Mucosa of gallbladder (tissue), 1 donor: ENCODE measurements at places on chromosomes 4 and X.

DNA sequence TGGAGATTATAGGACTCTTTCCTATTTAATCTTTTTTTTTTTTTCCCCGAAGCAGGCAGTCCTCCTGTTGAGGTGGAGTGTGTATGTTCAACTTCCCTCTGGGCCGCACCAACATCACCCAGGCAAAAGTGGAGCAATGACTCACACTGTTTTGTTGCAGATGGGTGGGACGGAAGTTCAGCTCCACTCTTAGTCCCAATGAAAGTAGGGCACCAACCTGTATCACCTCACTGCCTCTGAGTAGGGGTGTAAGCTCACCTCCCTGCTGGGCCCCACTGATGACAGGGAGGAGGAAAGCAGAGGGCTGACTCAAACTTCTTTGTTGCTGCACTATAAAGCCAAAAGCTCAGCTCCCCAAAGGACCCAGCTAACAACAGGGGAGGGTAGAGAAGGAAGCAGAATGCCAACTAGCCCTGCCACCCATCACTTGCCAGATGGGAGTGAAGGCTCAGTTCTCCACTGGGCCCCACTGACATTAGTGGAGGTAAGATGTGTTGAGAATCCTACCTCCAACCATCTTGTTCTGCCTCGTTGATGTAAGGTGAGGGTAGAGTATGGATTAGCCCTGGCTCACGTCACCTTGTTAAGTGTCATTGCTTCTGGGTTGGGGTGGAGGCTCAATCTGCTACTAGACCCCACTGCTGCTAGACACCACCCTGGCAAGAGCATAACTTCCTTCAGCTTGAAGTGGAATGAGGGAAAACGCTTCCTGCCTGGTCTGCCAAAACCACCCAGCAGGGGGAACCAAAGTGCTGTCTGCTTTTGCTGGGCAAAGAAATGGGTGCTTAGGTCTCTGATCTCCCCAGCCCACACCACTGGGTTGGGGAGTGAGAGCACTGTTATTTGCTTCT lies 14.1 kb downstream of the RPS6KA3 start:
- DNase-seq, result peak; percentile 45

GRCh38 chr4:157889788-157890187 lies 283.0 kb downstream of the GASK1B start:
- DNase-seq, result no peak

GRCh38 chr4:183825346-183825745 lies 79.8 kb upstream of the STOX2 start:
- DNase-seq, result no peak

DNA sequence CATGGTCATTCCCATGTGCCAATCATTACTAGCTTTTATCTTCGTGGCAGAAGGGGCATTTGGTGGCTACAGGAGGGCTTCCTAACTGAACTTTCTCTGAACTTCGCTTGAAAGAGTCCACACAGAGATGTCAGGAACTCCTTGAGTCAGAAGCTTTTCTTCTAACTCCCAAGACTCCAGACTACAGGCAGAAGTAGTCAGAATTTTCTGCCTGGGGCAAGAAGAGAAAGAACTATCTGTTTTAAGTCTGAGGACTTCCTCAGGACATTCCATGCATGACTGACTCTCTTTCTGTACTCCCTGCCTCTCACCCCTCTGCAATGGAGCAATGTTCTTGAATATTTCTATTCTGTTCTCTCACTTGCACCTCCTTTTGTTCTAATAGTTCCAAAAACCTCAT lies 170.5 kb upstream of the TBC1D9 start:
- DNase-seq, result no peak

GRCh38 chr4:82776925-82777542 lies 21.6 kb downstream of the SCD5 start:
- DNase-seq, result no peak
